ENCODE measurements at places on chromosomes 7 and 10.

DNA sequence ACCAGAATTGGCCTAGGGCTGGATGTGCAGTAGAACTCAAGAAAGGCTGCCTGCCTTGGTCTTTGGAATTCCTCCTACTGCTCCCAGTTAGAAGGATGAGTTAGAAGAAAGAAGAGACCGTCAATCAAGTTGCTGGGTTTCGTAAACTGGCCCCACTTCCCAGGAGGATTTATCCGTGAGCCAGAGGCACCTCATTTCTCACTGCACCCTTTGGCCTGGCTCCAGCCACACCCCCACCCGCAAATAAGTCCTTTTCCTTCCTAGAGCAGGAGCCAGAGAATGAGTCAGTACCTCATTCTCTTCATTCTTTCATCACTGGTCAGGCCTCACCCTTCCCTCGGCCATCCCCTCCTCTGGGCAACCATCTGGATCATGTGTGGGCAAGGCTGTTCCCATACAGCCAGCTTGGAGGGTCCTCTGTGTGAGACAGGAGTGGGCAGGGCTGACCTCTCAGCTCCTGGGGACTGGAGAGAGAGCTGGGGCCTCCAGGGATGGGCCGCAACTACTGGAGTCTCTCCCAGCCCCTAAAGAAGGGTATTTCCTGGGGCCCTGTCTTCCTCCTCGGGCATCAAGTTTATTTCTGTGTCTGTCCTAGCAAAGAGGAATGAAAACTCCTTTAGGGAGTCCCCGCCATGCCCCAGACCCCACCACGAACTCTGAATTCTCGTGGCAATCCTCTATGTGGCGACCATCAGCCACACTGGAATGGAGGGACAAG lies 87.2 kb upstream of the DUSP5 start:
- DNase-seq = peak; percentile 84

DNA sequence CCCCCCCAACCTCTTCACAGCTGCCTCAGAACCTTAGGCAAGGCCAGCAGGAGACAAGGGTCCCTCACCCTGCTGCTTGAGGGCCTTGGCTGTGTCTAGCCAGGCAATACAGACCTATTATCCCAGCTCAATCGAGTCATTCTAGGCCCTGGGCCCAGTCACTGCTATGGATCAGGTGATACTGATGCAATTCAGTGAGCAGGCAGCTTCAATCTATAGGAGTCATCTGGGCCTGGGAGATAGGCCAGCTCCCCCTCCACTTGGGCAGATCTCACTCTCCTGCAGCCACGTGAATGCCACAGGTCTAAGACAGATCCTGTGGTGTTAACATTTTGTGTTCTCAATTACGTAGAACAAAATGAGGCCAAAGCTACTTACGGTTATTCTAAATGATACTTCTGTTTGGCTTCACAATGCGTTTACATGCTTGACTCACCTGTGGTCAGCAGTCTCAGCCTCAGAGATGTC lies 68.0 kb upstream of the LRRC4 start:
- no peak for DNase-seq

- no peak for DNase-seq
Measured at GRCh38 chr7:14069961-14070360, 80.5 kb upstream of the ETV1 start.

GRCh38 chr7:151408839-151409666 lies 785 bp downstream of the WDR86 start:
- no peak for DNase-seq

DNA sequence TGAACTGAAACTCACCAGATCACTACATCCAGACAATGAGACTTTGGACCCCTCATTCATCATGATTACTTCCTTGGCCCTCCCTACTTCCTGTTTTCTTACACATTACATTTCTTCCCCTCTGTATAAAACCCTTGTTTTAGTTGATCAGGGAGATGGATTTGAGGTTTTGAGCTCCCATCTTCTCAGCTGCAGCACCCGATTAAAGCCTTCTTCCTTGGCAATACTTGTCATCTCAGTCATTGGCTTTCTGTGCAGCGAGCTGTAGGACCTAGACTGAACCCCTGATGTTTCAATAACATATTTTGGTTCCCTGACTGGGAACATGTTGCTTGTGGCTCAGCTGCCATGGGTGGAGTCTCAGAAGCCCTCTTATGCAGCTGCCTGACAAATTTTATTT lies 33.1 kb downstream of the NOLC1 start:
- DNase-seq = no peak

GRCh38 chr10:26854524-26854923 lies 6.2 kb downstream of the ABI1 start:
- no peak for DNase-seq

- DNase-seq = peak; percentile 52
Measured at GRCh38 chr7:120996988-120997345, 8.5 kb downstream of the CPED1 start.

DNA sequence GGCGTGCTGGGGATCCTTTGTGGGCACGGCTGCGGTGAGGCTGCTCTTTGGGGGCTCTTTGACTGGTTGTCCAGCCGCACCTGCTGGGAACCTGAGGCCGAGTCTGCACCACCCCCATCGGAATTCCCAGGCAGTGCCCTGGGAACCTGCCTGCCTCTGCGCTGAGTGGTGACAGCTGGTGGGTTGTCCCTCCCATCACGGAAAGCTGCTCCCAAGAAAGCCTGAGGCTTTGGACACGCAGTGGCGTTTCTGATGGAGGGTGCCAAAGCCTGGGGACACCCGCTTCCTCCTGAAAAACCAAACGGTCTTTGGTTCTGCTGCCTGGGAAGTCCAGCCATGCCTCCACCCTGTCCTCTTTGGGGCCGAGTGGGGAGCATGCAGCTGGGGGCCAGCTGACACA lies 21.4 kb upstream of the SHH start:
- no peak for DNase-seq

GRCh38 chr10:28858646-28859045 lies 181.3 kb downstream of the BAMBI start:
- no peak for DNase-seq

DNA sequence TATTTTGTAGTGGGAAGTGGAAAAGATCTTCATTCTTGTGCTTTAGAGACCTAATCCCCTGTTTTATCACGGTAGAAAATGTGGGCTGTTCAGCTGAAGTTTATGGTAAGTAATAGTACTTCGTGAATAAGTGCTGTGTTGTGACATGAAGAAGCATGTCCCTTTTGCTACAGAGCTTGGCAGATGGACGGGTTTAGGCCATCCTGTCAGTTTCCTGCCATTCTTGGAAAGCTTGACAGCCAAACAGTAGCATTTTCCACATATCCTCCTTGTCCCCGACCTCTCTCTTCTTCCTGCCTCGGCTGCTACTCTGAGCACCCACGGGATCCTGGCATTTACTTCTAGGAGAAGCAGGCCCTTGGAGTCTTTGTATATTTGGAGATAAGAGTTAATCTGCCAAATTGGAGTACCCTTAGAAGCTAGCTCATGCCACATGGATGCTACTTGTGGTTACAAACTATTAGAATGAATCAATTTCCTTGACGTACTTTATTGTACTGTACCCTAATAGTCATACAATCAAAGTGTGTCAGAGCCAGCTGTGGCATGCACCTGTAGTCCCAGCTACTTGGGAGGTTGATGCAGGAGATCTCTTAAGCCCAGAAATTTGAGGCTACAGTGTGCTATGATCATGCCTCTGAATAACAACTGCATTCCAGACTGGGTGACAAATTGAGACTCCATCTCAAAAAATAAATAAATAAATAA lies 39.2 kb downstream of the PNLIPRP3 start:
- no peak for DNase-seq

GRCh38 chr10:3689871-3690510 lies 95.0 kb downstream of the KLF6 start:
- no peak for DNase-seq

- no peak for DNase-seq
Measured at GRCh38 chr10:132670546-132671227, 115.3 kb downstream of the NKX6-2 start.

DNA sequence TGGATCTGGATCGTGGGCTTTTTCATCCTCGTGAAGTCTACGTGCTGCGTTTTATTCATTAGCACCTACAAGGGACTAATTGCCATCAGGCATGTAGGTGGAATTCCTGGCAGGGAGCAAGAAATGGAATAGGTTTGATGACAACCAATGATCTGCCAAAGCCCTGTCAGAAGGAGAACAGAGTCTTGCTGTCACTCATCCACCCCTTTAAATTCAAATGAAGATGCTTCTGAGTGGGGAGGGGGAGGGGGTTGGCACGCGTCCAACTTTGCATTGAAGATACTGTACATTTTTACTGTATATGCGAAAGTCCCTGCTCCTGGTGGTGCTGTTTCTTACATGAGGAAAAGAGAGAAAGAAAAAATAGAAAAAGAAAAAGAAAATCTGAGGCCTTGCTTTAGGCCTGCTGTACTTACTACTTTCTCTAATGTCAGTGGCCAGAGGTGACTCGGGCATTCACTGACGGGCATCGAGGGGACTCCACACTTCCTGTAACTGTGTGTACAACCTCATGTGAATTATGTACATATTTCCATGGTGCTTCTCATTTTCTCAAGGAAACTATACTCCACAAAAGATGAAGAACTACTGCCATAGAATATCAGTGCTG lies 569.1 kb downstream of the INHBA start:
- no peak for DNase-seq

DNA sequence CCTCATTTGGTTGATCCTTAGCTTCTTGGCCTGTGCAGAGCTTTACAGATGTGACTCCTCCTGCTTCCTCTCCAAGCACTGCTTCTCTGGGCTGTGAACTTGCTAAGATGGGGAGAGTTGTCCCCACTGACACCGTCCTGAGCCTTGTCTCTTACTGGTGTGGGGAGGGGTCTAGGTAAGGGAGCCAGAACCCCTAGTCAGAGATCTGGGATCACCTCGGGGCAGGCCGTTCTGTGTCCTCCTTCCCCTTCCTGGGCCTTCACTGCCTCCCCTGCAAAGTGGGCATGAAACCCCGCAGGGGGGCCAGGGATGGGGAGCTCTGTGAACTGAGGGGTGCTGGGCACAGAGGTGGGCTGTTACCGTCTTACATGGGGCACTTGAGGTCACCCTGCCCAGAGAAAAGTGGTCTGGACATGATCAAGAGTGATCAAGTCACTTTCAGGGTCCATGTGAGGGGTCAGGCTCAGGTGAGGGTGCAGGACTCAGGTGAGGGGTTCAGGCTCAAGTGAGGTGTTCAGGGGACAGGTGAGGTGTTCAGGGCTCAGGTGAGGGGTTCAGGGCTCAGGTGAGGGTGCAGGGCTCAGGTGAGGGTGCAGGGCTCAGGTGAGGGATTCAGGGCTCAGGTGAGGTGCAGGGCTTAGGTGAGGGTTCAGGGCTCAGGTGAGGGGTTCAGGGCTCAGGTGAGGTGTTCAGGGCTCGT lies 86.2 kb downstream of the ADCY1 start:
- DNase-seq = no peak

DNA sequence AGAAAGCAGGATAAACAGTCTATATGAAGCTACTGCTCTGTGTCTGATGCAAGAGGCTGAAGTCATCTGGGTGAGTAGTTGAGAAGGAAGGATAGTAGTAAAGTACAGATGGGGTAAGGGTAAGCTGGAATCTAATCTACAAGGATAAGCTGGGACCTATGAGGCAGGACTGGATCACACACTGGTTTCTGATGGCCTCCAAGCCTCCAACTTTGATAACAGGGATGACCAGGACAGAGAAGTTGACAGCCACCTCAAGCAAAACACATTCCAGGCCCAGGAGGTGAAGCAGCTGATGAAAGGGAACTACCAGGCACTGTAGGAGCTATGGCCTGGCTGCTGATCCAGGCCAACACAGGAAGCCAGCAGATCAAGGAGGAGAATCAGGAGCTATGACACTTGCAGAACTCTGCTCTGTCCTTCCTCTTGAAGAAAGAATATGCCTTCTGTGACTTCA lies 278.1 kb upstream of the TMEM229A start:
- no peak for DNase-seq

DNA sequence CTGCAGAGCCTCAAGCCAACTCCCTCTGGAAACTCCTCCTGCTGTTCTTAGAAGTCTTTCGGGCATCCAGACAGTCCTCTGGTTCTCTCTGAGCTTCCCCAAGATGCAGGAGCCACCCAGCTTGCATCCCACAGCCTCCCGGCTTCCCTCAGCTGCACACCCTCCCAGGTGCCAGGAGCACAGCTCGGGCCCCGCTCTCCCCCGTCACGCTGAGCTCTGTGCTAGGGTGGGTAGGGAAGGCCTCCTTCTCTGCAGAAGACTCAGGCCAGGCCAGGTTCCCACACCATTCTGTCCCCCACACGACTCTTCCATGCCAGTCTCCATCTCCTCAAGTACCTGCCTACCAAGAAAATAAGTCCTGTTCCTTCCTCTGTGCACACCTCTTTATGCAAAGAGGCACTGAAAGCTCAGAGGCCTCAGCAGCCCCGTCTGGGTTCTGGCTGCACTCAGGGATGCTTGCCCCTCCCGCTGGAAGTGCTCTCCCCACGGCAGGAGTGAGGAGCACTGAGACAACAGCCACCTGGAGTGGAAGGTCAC lies 537.1 kb downstream of the PTPRN2 start:
- DNase-seq = no peak

GRCh38 chr7:158944195-158944594 lies 87.8 kb downstream of the DYNC2I1 start:
- no peak for DNase-seq

DNA sequence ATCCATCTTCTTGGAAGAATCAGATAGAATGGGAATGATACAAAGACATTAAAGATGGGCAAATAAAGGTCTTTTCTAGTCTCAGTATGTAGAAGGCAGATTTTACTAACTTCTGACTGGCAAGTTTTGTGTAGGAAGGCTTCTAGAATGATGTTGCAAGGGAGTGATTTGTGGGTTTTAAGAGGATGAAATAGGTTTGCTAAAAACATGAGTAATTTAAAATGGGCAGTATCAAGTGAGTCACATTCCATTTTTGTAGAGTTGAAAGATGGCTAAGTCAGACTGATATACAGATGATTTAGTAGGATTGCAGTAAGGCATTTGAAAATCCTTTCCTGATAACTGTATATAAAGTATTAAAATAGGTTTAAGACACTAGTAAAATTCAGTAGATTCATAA lies 777.4 kb downstream of the SORCS1 start:
- DNase-seq = no peak

DNA sequence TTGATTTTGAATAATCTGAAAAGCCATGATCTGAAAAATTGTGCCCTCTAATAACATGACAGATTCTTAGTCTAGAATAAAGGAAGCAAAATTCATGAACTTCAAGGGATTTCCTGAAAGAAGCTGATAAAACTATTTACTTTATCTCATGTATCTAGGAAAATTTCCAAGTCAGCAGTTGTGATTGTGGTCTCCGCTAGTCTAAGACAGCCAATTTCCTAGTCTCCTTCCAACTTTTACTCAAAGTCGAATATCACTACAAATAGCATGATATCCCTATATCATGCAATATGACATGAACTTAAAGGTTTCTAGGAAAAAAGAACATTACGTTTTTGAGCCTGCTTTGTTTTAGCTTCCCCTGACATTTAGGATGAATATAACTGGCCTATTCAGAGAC lies 202.1 kb upstream of the GHITM start:
- DNase-seq = no peak

DNA sequence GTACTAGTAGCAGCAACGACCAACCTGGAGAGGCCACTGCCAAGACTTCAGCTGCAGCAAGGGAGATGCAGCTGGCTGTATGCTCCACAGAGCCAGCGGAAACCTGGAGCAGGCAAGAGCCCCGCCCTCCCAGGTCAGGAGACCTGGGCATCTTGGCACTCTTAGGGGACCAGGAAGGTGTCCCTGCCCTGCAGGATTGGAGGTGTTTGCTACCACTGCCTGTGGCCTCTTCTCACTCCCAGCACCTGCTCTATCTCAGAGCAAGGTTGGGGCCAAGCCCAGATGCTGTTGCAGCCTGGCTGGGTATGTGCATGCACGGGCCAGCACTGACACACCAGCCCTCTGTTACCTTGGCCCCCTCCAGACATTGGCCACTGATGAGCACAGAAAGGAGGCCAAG lies 1512.8 kb downstream of the REEP3 start:
- DNase-seq = no peak

GRCh38 chr10:128103229-128103714 lies 23.0 kb downstream of the MKI67 start:
- DNase-seq = no peak

- no peak for DNase-seq
Measured at GRCh38 chr7:10082896-10083295, 890.8 kb upstream of the PHF14 start.

All from inflammatory macrophage treated with lipopolysaccharide for 4 hours (primary cell).